ENCODE measurements at places on chromosomes 4 and X.

DNA sequence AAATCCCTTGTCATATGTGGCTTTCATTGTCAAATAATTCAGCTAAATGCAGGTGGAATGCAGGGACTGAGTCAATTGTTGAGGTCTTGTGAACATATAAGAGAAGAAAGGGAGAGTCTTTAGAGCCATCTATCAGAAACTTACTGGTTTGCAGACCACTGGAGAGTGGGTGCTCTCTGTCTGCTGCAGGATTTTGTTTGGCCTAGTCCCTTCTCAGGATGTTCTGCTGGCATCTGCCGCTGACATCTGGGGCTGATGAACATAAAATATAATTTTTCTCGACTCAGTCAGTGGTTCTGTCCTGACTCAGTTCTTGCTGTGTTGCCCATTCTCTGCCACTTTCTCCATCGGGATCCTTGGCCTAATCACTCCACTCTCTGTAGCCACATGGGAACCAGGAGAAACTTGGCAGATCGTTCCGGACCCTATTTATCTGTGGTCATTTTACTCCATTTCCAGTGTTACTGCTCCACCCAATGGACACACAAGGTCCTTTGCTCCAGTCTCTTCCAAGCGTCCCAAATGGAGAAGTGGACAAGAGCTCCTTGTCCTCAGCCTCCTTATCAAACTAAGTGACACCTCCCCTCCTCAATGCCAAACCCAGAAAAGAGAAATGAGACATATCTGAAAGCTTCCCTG lies 436.2 kb downstream of the FAT4 start:
- DNase-seq = no peak

GRCh38 chr4:61872983-61873382 lies 672.9 kb downstream of the ADGRL3 start:
- no peak for DNase-seq

- no peak for DNase-seq
These were observed 102.6 kb downstream of the APBB2 start for GRCh38 chr4:41111791-41112190.

DNA sequence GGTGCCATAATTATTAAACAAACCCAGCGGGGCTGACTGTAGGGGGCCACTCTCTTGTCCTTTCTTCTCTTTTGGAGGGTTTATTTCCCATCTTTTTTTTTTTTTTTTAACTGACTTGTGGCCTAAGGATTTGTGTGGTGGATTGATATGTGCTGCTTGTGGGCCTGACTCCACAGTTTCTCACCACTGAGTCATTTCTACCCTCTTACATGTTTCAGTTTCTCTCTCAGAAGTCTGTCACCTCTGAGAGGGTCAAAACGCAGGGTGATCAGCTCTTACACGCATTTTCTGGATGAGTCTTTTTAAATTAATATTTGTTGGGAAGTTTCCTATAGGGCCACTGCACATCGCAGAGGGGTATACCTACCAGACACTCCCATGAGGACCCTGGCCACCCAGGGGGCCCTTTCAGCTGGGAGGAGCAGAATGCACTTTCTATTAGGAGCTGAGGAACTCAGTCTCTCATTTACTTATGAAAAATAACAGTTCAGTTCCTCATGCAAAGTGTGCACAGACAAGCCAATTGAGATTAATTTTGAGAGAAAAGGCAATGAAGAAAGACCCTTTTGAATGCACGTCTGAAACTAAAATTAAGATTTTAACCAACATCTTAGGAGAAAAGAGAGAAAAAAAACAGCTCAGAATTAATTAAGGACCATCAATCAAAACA lies 407.9 kb downstream of the TECRL start:
- no peak for DNase-seq

DNA sequence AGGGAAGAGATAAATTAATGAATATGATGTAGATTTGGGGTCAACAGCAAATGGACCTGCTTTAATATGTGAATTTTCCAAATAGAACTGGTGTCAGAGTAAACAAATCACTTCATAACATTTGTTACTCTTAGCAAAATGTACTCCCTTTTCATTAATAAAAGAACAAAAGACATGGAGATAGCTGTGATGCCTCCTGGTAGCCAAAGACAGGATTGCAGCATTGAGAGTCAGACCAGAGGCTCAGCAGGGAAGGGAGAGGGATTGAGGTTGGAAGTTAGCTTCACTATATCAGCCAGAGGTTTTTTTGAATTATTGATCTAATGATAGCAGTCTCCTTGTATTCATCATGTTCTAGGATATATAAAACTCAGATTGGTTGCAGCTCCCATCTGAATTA lies 17.4 kb upstream of the RAB40A start:
- DNase-seq = no peak

GRCh38 chr4:22477136-22477812 lies 38.6 kb downstream of the ADGRA3 start:
- DNase-seq = no peak

DNA sequence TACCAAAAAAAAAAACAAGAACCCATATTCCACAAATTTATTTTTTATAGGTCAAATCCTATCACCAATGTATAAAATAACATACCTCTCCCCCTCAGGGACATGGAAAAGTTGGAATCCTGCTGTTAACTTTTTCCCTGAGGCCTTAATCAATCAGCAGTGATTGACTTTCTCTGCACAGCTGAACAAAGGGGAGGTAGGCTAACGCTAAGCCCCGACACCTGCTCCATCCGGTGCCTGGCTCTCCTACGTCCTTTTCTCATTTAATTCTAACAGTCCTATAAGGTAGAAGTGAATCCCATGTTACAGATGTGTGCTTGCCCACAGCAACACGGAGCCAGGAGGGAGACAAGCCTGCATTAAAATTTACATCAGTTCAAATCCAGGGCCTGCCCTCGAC lies 2.8 kb downstream of the CENPU start:
- no peak for DNase-seq

- DNase-seq = no peak
These were observed 178.7 kb upstream of the ATOH1 start for GRCh38 chr4:93649828-93650227.
